ENCODE measurements at places on chromosomes 1 and 21.
A peak's percentile ranks its signal among the peaks of the same experiment; 100 is the strongest.

DNA sequence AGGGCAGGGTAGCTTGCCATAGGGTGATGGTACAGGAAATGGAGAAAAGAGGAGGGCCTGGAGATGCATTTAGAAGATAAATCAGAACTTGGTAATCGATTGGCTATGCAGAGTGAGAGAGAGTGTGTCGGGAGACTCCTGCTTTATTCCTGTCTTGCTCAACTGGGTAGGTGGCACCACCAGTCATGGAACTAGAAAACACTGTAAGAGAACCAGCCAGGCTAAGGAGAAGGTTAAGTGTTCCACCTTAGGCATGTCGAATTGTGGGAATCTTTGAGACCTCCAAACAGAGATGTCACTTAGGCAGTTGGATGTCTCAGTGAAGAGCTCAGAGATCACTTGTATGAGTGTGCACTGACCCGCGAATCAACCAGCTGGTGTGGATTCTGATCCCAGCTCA is 28.7 kb upstream of the RD3 start:
- DNase-seq, result peak; percentile 17

DNA sequence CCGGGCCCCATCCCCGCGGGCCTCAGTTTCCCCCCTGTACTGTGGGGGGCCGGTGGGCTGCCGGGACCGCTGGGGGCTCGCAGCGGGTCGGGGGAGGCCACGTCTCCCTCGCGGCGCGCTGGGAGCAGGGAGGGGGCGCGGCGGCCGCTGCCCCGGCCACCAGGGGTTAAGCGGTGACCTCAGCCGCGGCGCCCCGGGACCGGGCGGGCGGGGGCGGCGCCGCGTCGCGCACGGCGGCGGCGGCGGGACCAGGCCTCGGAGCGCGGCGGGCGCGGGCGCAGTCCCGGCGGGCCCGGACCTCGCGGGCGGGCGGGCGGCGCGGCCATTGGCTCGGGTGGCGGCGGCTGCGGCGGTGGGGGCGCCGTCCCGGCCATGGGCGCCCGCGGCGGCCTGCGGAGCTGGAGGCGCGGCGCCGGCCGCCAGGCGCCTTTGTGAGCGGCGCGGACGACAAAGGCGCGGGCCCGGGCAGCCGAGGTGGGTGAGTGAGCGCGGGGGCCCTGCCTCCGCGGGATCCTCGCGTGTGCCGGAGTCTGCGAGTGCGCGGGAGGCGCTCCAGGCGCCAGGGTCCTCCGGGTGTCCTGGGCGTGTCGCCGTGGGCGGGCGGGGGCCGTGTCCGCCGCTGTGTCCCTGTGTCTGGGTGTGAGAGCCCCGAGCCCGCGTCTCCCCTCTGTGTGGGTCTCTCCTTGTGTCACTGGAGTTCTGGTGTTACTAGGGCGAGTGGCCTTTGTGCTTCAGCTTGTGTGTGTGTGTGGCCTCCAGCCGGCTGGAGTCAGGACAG is at the start of gene ARHGEF10L:
Gene ARHGEF10L (plus strand): TSS at position 222 of the 778 bp plus-strand sequence. CDS start 40,898 bp downstream, outside the sequence.
- peak; percentile 23 for DNase-seq

GRCh38 chr21:44755227-44755626 is 43.9 kb upstream of the TSPEAR start:
- peak; percentile 76 for DNase-seq

DNA sequence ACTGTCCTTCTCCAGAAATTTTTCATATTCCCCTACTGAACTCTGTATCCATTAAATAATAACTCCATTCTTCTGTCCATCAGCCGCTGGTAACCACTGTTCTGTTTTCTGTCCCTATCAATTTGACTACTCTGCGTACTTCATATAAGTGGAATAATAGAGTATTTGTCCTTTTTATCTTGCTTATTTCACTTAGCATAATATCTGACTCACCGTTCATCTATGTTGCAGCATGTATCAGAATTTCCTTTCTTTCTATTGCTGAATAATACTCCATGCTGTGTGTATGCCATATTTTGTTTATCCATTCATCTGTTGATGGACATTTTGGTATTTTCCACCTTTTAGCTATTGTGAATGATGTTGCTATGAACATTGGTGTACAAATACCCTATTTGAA is 71.9 kb downstream of the CEP350 start:
- DNase-seq, result peak; percentile 62

DNA sequence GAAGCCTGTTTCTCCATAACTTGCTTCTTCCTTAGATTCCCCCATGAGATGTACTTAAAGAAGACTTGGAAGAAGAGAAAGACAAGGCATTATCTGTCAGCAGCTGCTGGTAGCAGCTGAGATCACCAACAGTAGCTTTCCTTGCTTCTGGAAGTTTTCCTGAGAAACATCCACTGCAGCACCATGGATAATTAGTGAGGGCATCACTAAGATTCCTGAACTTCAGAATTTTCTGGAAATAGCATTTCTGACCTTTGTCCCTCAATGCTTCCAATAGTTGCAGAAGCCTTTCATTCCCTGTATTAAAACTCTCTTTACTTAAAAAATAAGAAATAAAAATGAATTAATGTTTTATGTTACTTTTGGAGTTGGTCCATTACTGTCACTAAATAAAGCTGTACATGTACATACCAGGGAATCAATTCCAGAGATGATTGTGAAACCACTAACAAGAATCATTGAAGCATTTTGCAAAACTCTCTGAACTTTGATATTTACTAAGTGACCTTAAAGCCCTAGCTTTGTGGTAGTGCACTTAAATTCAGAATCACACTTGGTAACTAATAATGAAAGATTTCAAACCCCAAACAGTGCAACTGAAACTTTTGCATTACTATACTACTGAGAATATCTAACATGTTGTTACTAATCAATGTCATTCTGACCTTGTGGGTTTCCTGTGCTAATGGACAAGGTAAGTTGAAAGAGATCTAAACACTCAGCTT is at the start of gene CFHR4:
Gene CFHR4 (plus strand): TSS at position 538 of the 725 bp plus-strand sequence. CDS start 99 bp downstream, at position 637.
- no peak for DNase-seq

DNA sequence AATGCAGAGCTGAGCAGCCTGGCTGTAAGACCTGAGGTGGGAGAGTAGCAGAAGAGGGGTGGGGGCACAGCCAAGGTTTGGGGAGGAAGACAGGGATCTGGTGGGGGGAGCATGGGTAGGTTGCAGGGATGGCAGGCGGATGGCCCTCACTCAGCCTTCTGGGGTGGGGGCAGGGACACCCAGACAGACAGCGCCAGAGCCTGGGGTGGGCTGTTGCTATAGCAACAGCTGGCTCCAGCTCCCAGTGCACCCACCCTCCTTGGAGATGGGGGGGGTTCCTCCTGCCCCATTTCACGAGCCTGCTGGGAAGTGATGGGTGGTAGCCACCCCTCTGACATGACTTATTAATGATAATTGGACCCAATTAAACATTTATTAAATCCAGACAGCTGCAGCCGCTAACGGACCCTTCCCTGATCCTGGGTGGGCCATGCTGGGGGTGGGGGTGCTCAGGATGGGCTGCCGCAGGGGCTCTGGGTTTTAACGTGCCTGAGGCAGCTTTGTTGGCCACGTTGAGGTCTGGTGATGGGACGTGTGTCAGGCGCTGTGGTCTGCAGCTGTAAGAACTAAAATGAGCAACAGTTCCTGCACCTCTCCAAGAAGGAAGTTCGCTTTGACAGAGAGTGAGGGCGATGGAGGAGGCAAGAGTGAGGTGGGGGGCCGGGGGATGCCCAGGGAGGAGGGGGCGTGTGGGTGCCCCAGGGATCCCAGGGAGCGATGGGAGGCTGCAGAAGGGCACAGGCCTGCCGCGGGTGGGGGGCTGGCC is 19.4 kb downstream of the AGRN start:
- DNase-seq, result no peak

DNA sequence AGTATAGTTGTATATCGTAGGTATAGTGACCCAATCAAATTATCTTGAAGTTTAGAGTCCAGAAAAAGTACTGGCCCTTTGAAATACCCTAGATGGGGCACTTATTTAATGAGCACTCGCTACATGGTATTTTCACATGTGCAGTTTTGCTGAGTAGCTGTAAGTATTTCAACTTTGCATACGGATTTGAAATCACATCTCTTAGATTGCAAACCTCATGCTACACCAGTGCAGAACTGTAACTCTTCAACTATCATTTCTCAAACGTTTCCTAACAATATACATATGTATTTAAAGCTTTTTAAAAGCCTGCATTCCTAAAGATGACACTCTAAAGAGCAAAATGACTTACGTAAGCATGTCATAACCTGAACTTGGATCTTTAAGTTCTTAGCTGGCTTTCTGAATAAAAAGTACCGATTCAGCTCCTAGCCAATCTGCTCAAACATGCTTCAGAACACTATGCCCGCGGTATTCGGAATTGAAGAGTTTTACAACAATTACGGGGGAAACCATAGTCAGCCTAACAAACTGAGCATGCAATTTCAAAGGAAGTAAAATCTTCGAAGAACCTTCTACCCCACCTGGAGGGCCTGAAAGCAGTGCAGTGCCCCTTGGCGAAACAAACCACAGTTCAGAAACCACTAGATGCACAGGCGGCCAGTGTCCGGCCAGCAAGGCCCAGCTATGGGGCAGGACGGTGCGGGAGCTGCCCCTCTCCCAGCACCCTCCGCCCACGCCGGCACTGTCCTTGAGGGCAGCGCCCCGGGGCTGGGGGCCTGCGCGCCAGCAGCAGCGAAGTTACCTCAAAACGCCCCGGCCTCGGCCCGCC is 863 bp downstream of the FH start:
- DNase-seq, result peak; percentile 19
